CD8-positive, alpha-beta T cell (primary cell): ENCODE measurements at places on chromosomes 6 and 20. TPM values are rescaled to one million over a fixed set of nuclear protein-coding genes. Genes with fewer than 3 reads are reported as not detected.

The RCAN2 gene
- 0.11 TPM for total RNA-seq

The AIF1 gene
- 71.2 TPM for total RNA-seq

The PDYN gene
- total RNA-seq: not detected

The TMEM244 gene
- total RNA-seq: not detected
